ENCODE measurements at places on chromosomes 13 and 19.

- no peak for DNase-seq
Measured at GRCh38 chr13:35964011-35964862, 166.9 kb downstream of the DCLK1 start.

- peak; percentile 100 for DNase-seq
Measured at GRCh38 chr19:6737873-6738786, 750 bp upstream of the GPR108 start.

DNA sequence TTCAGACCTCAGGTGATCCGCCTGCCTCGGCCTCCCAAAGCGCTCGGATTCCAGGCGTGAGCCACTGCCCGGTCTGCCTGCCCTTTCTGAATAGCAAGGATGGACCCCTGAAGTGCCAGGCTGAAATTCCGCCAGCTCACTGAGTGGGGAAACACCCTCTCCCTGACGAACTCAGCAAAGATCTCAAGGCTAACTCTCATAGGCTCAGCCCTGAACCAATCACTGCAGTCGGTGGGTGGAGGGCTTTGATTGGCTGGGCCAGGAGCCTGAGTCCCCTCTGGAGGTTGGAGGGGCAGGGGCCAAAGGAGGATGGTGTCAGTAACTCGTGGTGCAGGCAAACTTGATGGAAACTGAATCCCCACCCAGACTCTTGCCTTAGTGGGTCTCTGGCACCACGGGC lies 11.2 kb upstream of the COMP start:
- DNase-seq = no peak

DNA sequence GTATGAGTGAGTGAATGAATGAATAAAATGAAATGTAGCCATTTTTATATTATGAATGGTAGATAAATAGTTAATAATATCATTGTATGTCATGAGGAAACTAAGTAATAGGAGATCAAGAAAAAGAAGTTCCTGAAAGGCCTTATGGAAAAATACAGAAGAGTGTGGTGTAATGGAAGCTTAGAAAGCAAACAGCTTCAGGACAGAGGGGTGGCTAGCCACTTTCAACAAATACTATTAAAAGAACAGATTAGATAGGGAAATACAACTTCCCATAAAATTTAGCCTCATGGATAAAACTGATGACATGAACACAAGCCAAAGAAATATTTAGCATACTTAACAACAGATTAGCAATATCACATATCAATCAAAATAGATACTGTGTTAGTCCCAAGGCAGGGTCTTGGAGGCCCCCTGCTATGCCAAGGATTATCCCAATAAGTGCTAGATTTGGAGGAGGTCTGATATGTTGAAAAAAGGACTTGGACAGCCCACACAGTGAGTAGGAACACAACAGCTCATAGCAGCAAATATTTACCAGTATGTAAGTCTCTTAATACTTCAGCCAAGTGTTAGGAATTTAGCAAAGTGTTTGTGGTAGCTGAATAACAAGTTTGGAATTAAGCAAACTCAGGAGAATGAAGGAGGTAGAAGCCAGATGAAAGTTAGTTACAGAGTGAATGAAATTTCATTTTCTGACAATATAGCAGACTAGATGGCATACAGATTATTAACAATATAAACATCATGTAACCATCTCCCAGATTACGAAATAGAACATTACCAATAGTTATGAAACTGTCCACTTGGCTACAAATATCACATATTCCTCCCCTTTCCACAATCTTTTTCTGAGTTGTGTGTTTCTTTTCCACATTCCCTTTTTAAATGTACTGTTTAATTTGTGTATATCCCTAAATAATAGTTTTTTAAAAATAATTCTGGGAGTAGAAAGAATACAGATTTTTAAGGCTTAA lies 1632.0 kb downstream of the PCDH9 start:
- DNase-seq = no peak

- no peak for DNase-seq
Measured at GRCh38 chr19:461721-462551, 1.1 kb upstream of the SHC2 start.

DNA sequence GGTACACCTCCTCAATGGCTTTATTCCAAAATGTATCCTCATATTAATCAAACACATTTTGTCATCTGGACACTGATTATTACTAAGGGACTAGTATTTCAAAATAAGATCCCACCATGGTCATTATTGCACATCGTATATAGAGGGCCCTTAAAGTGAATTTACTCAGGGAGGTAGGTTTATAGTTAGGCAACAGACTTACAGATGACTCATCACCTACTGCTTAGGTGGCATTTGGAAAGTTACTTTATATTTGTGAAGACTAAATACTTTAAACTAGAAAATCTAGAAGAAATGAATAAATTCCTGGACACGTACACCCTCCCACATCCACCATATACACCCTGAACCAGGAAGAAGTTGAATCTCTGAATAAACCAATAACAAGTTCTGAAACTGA lies 353.0 kb downstream of the KCTD12 start:
- DNase-seq = no peak

- DNase-seq = no peak
Measured at GRCh38 chr13:33438918-33439317, 153.4 kb upstream of the STARD13 start.

GRCh38 chr13:69109891-69110525 lies 997.6 kb upstream of the ATXN8OS start:
- DNase-seq = no peak

GRCh38 chr19:30522341-30522740 lies 150.2 kb downstream of the ZNF536 start:
- DNase-seq = no peak

DNA sequence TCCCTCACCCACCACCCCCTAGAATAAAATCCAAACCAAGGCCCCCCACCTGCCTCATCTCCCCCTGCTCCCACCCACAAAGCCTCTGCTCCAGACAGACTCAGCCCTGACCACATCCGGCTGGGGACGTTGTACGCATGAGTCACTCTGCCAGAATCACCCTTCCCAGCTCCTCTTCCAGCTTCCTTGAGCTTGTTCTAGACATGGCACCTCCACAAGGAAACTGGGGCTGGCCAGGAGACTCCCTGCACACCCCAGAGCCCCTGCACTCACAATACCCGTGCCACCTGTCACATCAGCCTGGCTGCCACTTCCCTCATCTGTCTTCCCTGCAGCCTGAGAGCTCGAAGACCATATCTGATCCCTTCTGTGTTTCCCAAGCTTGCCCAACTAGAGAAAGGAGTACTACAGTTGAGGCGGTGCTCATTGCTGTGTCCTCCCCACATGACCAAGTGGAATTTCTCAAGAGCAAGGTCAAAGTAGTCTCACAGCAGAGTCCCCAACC lies 9.7 kb downstream of the DEDD2 start:
- peak; percentile 69 for DNase-seq

GRCh38 chr13:28494504-28494777 lies 487 bp downstream of the FLT1 start:
- DNase-seq = peak; percentile 23

DNA sequence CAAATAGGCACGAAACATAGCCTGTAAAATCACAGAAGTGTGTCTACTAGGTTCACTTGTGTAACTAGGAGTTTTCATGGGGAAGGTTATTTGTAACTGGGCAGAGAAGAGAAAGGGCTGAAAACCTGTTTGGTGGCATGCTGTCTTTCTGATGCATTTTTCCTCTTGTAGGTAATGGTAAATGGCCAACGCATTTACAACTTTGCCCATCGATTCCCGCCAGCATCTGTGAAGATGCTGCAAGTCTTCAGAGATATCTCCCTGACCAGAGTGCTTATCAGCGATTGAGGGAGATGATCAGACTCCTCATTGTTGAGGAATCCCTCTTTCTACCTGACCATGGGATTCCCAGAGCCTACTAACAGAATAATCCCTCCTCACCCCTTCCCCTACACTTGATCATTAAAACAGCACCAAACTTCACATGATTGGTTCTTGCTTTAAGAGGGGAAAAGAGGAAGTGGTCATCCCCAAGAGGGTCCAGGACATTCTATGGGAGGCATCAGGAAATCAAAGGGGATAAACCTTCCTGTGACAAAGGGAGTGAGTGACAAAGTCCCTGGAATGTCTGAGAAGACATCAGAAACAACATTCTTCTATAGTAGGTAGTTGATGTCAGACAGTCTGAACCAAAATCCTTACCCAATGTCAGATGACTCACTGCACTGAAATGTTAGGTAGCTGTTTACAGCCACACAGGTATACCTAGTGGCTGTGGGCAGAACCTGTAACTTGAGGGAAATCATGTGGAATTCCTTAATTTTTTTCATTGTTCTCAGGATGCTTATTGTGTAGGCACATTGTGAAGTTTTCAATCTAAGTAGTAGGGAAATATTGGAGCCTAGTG lies 5.0 kb downstream of the LGALS14 start:
- DNase-seq = no peak

- DNase-seq = no peak
Measured at GRCh38 chr19:38093587-38093986, 130.4 kb downstream of the DPF1 start.

- no peak for DNase-seq
Measured at GRCh38 chr19:3980353-3981251, 4.7 kb downstream of the EEF2 start.

DNA sequence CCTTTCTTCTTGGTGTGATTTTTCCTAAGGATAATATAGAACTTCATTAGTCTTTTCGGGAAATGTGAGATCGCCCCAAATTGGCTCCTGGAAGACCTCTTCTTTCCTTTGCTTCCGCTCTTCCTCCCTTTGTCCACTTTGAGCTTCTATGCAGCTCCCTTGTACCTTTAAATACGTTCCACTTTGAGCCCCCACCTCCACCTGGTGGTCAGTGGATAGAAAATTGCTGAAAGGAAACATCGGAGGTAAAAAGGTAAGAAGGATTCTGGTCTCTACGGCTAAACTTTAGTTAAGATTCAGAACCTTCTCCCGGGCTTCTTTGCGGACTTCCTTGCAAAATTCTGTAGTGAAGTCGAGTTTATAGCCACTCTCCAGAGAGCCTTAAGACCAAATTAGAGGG lies 55.0 kb upstream of the TM9SF2 start:
- no peak for DNase-seq

DNA sequence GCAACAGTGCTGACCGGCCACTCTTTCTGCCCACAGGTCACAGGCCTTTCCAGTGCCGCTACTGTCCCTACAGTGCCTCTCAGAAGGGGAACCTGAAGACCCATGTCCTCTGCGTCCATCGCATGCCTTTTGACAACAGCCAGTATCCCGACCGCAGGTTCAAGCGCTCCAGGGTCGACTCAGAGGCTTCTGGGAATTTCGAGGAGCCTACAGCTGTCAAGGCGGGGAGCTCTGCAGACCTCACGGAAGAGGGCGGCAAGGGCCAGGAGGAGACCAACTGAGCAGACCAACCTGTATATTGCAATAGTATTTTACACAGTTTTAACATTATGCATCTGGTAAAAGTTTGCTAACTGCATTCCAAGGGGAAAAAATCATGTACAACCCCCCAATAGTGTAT lies 338.5 kb downstream of the ZNF536 start:
- no peak for DNase-seq

- DNase-seq = no peak
Measured at GRCh38 chr13:70432276-70432805, 324.1 kb upstream of the KLHL1 start.

- peak; percentile 18 for DNase-seq
Measured at GRCh38 chr13:99614465-99614885, 113.2 kb downstream of the TM9SF2 start.

DNA sequence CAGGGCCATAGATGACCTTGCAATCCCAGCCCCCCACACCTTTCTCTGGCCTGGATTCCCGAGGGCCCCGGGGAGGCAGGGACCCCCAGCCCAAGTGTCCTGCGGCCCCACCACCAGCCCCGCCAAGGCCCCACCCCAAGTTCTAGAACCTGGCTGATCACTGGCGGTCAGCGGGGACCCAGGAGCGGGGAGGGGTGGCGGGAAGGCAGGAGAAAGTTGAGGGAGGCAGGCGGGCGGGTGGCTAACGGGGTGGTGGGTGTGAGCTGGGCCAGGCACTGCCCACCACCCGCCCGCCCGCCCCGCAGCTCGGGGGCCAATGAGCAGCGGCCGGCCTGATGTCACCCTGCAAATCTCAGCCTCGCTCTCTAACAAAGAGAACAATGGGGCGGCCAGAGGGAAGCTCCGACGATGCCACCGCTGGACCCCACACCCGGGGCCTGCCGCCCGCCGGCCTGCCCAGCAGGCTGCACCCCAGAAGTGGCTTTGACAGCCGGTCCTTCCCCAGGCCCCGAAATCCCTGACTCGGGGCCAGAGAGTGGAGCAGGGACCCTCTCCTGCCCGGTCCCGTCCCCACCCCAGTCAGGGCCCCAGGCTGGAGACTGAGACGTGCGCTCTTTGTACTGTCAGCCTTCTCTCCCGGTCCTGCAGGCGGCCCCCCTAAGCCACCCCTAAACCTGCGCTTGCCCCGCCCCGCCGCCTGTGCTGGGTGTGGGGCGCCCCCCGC lies 1.6 kb downstream of the MEX3D start:
- no peak for DNase-seq

DNA sequence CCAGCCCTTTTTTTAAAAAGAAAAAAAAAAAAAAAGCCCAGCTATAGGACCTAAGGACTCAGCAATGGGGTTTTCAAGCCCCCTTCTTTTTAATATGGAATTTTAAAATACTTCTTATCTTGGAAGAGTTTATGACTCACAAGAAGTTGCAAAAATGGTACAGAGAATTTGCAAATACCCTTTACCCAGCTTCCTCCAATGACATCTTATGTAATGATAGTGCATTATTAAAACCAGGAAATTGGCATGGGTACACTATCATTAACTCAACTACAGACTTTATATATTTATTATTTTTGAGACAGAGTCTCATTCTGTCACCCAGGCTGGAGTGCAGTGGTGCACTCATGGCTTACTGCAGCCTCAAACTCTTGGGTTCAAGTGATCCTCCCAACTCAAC lies 16.1 kb downstream of the TMEM38A start:
- DNase-seq = peak; percentile 49

DNA sequence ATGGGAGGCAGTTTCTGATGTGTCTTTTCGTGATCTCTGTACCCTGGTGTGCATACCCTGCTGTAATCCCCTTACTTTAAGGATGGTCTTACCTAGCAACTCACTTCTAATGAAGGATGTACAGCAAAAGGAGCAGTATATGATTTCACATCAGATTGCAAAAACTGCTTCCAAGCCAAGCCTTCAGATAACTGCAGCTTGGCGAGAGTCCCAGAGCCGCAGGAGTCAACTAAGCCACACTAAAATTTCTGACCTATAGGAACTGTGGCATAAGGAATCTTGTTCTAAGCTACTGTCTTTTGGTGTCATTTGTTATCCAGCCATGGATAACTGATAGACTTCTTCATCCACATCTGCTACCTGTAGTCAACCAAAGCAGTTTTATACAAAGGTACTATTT lies 496.7 kb downstream of the GPC6 start:
- no peak for DNase-seq

DNA sequence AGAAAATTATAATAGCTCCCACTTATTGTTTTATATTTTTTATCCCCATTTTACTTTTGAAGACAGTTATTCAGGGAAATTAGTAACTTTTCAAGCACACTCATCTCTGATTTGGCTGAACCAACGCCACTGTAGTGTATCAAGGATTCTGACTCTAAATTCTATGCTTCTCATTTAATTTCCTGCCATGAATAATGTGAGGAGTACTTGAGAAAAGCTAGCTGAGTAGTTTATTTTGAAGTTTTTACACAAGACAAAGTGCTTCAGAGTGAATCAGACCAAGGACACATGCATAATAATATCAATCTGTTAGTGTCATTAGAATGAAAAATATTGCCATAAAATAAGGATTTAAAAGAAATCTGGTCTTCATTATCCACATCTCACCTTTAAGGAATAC lies 329.9 kb downstream of the SLITRK6 start:
- DNase-seq = no peak

GRCh38 chr13:60689571-60689970 lies 292.6 kb downstream of the TDRD3 start:
- no peak for DNase-seq

GRCh38 chr19:4373601-4374497 lies 26.5 kb downstream of the SH3GL1 start:
- DNase-seq = peak; percentile 70

- peak; percentile 70 for DNase-seq
Measured at GRCh38 chr19:23788411-23788810, 29.7 kb upstream of the ZNF681 start.
